ENCODE measurements at places on chromosomes 5 and 9.

GRCh38 chr9:91421971-91422757, 1.5 kb downstream of the NFIL3 start:
- DNase-seq = no peak

- DNase-seq = no peak
Observed at GRCh38 chr9:121156263-121156731, 45.4 kb downstream of the RAB14 start.

DNA sequence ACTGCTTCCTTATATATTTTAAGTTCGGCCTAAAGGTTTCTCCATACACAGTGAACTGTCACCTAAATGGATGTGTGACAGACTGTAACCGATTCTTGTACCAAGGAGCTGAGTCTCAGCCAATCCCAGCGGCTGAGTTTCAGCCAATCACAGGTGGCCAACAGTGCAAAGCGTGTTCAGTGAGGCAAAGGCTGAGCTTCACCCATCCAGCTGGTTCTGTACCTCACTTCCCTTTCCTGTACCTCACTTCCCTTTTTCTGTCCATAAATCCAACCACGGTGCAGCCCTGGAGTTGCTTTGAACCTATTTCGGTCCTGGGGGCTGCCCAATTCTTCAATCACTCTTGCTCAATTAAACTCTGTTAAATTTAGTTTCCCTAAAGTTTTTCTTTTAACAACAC, 15.7 kb upstream of the TBC1D9B start:
- DNase-seq = no peak

- no peak for DNase-seq
Observed at GRCh38 chr5:6419340-6419852, 29.3 kb upstream of the UBE2QL1 start.

- DNase-seq = no peak
Observed at GRCh38 chr9:90107726-90108655, 503.2 kb downstream of the GADD45G start.

DNA sequence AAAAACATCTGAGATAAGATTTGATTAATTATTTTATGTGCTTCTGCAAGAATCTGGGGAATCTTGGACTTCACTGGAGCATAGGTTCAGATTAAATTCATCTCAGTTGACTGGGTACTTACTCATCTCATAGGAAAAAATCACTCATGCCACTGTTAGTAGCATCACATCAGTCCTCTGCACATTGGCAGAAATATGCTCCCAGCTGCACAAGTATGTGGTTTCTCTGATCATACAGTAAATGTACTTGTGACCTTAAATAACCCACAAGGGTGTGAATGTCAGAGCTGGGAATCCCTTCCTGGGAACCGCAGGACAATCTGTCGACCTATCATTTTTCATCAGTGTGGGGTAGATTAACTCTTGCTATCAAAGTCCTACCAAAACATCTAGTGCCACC, 203.7 kb upstream of the SLC24A2 start:
- no peak for DNase-seq

GRCh38 chr9:93126825-93127368, 7.2 kb downstream of the NINJ1 start:
- no peak for DNase-seq
